Kasumi-1 (cell line): ENCODE measurements at places on chromosomes 12 and 14.

- DNase-seq: no peak
Measured at GRCh38 chr12:109489955-109490565, 12.6 kb downstream of the UBE3B start.

DNA sequence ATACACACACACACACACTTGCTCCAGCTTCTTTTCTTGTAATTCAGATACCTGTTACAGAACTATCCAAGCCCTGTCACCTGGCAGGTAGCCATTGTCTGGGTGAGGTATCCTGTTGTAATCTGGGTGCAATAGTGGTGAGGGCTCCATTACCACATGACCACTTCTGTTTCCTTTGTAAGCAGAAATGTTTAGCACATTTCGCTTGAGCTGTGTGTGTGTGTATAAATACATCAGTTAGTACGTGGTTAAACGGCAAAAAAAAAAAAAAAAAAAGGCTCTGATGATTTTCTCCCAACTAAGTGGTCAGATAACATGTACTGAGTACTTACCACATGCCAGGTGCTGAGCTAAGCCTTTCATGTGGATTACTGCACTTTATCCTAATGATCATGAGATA, 129.3 kb upstream of the SSTR1 start:
- DNase-seq: no peak

GRCh38 chr12:124556896-124557501, 10.4 kb downstream of the NCOR2 start:
- DNase-seq: no peak

- DNase-seq: no peak
Measured at GRCh38 chr14:54585214-54585613, 18.3 kb downstream of the SAMD4A start.

- DNase-seq: peak; percentile 8
Measured at GRCh38 chr12:75437564-75437963, 43.0 kb upstream of the GLIPR1 start.

DNA sequence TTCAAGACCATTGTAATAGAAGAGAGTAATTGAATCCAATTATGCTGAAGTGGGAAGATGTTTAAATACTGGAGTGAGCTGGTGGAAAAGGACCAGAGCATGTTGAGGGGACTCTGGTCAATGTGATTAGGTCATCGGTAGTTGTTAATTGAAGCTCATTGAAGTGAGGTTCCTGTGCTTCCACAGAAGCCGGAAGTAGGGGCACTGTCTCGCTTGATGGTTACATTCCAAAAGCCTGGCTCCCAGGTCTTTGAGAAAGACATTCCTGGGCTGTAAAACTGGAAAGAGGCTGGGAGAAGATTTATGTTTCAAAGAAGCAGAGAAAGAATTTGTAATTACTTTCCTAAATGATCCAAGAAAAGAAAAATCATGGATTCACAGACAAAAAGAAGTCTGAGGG, 12.3 kb upstream of the CLECL1 start:
- no peak for DNase-seq

DNA sequence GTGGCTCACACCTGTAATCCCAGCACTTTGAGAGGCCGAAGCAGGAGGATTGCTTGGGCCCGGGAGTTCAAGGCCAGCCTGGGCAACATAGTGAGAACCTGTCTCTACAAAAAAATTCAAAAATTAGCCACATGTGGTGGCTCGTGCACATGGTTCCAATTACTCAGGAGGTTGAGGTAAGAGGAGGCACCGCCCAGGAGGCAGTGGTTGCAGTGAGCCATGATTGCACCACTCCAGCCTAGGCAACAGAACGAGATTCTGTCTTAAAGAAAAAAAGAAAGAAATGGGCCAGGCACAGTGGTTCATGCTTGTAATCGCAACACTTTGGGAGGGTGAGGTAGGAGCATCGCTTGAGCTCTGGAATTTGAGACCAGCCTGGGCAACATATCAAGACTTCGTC, 33.5 kb downstream of the MAP1LC3B2 start:
- DNase-seq: no peak

GRCh38 chr12:21604245-21605101, at the start of gene GYS2:
Gene GYS2, minus strand, starts transcription at chr12:21604847. Its CDS starts 255 bp downstream, at chr12:21604592.
- no peak for DNase-seq

DNA sequence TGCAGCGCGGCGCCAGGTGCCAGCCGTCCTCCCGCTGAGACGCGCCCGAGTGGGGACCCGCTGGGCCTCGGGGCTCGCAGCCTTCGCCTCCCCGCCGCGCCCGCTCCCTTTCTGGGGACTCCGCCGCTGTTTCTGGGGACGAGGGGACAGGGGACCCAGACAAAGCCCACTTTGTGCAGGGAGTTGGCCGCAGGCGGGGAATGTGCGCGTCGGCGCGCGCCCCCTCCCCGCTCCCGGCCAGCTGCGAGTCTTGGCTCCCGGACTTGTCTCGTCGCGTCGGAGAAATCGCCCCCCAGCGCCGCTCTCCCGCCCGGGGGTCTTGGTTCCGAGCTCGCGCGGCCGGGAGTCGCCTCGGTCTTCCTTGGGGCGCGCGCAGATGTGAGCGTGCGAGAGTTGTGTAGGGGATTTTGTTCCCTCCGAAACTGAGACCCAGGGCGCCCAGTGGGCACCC, 717 bp downstream of the VASH1 start:
- DNase-seq: no peak

DNA sequence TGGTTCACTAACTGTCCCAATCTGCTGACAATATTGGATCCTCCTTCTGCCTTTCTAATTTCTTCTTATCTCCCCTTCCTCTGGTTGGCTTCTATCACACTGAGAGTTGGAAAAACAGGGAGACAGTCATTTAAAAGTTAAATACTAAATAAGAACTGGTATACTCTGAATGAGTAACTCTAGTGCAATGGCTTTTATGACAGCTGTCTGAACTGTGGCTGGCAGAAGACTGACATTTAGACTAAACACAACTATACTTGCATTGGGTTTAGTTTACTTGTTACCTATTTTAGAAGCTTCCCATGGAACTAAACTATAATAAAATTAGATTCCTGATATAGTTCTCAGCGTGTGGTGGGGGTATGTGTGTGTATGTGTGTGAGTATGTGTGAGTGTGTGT, 7.9 kb upstream of the MAGOHB start:
- DNase-seq: no peak

DNA sequence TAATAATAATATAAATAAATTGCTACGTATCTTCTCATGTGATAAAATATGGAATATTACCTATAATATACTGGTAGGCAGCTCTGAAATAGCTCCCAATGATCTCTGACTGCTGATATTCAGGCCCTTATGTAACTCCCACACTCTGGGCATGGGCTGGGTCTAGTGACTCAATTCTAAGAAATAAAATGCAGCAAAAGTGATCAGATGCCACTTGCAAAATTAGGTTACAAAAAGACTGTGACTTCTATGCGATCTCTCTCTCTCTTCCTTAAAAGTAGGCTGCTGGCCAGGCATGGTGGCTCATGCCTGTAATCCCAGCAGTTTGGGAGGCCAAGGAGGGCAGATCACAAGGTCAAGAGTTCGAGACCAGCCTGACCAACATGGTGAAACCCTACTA, 10.3 kb upstream of the CACNB3 start:
- DNase-seq: no peak

DNA sequence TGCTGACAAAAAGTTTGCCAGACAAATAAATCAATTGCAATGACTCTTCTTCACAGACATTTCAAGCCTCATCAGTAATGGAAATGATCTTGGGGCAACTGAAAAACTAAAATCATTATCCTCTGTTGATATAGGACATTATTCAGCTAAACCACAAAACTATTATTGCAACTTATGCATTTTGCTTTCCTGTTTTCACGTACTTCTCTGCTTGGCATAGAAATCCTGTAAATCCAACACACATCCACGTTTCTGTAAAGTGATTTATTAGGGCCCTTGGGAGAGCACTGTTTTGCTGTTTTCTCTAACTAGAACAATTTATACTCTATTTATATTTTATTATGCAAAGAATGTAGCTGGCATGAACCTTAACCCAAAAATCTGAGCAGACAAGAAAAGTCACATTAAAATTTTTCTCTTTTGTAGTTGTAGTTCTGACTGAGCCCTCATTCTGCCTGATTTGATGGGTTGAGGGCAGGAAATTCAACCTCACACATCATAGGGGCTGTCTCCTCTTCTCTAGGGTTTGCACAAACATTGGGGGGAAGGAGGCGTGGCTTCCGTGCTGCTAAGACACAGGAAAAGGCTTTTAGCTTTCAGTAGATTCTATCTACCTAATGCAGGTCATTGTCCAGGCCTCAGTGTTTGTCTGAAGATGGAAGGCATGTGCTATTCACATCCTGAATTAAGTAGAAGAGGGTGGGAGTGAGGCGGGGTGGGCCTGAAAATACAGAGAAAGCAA, 11.5 kb upstream of the NUP107 start:
- no peak for DNase-seq

- peak; percentile 53 for DNase-seq
Measured at GRCh38 chr12:20950248-20950647, 139.7 kb downstream of the SLCO1B3 start.

DNA sequence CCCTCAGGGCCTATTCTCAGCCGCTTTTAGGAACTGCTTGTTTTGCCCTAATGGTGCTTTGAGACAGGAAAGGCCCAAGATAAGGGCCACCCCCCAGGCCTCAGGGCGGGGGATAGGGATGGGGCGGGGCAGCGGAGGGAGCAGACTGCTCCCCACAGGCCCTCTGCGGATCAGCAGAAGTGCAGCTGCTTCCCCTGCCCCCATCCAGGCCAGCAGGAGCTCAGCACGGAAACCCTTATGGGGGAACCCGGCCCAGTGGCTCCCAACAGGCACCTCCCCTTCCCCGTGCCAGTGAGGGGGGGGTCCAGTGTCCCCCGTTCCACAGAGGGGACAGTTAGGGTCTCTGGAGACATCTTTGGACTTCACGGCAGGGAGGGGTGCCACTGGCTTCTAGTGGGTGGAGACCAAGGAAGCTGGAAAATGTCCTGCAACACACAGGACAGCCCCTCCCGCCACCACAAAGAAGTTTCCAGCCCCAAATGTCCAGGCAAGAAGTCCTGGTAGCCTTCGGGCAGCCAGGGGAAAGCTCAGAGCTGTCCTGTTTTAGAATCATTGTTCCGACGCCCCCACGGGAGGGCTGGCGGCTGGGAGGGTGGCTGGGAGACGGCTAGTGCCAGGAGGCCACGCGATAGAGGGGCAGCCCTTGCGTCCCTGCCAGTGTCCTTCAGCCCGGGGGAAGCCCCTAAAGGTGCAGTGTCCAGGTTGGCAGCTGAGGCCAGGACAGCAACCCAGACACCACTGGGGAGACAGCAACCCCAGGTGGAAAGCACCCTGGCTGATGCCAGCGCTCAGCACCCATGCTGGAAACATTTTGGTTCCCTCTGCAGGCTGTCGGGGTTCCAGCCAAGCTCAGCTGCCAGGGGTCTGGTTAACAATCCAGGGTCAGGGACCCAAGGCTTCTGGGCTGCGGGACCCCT, 10.4 kb upstream of the GPR132 start:
- peak; percentile 81 for DNase-seq

DNA sequence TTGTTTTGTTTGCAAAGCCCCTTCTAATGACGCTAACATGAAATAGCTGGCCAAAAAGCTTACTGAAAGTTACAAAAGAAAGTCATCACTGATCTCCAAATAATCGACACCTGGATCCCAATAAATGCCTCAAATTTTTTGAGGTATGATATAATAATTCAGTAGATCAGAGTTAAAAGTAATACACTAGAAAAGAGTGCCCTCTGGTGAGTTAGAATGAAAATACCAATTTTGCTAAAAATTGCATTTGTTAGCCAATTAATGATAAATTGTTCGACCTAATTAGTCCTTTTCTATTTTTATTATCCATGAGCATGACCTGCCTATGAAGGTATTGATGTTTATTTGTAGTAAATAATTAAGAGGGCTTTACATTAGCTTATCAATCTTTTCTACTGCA, 78.6 kb downstream of the CEP128 start:
- no peak for DNase-seq

DNA sequence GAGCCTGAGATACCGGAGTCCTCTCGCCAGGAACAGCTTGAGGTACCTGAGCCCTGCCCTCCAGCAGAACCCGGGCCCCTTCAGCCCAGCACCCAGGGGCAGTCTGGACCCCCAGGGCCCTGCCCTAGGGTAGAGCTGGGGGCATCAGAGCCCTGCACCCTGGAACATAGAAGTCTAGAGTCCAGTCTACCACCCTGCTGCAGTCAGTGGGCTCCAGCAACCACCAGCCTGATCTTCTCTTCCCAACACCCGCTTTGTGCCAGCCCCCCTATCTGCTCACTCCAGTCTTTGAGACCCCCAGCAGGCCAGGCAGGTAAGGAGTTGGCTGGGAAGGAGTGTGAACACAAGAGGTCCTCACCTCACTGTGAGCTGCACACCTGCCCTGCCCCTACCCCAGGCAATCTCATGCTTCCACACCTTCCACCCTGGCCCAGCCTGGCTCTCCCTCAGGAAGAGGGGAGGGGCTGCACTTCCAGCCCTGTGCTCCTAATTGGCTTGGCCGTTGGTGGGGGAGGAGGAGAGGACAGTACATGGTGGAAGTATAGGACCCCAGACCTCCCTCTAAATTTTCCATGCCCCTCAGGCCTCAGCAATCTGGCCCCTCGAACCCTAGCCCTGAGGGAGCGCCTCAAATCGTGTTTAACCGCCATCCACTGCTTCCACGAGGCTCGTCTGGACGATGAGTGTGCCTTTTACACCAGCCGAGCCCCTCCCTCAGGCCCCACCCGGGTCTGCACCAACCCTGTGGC, 6.2 kb downstream of the C1QL4 start:
- DNase-seq: no peak

DNA sequence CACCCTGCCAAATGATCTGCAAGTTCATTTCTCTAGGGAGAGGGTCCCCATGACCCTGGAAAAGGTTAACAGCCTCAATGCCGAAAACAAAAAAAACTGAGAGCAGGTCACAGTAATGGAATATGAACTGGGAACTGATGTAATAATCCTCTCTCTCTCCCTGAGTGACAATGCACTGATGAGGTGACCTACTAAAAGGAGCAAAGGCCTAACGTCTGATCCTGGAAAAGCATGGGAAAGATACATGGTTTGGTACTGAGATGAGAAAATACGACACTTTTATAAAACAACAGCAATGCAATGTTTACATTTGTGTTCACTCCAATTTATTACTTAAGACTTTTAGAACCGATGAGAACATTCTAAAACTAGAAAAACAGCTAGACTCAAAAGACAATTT, 27.7 kb downstream of the SETD3 start:
- DNase-seq: no peak

- DNase-seq: peak; percentile 9
Measured at GRCh38 chr12:44285321-44285960, 449.6 kb downstream of the TMEM117 start.

- no peak for DNase-seq
Measured at GRCh38 chr12:117034249-117034648, 65.0 kb downstream of the TESC start.

DNA sequence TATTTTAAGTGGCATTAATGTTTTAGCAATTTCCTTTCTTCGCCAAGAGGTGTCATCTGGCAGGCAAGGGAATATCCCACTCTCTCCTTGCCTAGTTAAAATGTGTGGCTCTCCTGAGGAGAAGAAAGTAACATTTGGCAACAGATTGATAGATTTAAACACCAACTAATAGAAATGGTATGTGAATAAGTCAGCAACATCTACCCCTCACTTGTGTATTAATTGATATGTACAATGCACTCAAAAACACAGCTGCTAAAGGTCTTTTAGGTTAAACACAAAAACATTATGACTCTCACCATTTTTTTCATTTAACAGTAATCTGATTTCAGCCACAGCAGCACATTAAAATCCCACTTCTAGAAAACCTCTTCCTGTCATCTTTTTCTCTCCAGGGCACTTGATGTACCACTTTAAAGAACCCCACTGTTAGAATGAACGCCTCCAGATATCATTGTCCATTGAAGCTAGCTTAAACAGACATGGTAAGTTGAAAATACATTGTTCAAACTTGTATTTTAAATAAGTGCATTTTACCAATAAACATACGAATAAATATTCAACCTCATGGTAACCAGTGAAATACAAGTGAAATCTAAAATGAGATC, 151.7 kb downstream of the RPAP3 start:
- no peak for DNase-seq

- DNase-seq: no peak
Measured at GRCh38 chr12:25071366-25071765, 122.5 kb upstream of the BCAT1 start.
